ENCODE measurements at places on chromosomes 6 and 20.

DNA sequence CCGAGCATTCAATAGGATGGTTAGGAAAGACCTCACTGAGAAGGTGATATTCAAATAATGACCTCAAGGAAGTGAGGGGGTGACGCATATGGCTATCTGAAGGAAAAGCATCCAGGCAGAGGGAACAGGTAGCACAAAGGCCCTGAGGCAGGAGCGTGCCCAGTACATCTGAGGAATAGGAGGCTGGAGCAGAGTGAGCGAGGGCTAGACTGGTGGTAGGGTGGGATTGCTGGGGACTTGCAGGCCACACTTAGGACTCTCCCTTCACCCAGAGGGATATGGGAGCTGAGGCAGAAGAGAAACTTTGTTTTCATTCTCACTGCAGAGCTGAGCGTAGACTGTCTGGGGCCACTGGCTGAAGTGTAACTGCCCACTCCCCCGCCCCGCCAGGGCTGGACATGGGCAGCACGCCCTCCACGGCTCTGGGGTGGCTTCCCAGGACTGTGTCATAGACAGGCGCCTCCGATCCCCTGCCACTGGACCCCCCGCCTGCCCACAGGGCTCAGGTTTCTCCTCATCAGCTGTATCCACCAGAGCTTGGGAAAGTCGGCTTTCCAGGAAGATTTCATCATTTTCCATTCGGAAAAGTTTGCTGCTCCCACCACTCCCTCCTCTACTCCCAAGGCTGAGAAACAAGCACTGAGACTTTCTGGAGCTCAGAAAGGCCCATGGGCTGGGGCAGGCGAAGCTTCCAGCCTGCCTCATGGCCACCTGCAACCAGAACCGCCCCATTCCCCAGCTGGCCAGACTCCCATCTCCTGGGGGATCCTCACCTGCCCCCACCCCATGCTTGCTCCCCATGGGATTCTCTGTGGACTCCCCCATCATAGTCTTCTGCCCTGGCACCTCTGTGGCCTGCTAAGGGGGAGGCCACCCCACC, 142.6 kb downstream of the MRPL14 start:
- no peak for DNase-seq

GRCh38 chr6:89716532-89716931, 78.0 kb upstream of the LYRM2 start:
- no peak for DNase-seq

- DNase-seq: no peak
These were observed 281.0 kb downstream of the CDC5L start for GRCh38 chr6:44668391-44668930.

GRCh38 chr20:54154439-54154838, 19.3 kb downstream of the CYP24A1 start:
- DNase-seq: no peak

DNA sequence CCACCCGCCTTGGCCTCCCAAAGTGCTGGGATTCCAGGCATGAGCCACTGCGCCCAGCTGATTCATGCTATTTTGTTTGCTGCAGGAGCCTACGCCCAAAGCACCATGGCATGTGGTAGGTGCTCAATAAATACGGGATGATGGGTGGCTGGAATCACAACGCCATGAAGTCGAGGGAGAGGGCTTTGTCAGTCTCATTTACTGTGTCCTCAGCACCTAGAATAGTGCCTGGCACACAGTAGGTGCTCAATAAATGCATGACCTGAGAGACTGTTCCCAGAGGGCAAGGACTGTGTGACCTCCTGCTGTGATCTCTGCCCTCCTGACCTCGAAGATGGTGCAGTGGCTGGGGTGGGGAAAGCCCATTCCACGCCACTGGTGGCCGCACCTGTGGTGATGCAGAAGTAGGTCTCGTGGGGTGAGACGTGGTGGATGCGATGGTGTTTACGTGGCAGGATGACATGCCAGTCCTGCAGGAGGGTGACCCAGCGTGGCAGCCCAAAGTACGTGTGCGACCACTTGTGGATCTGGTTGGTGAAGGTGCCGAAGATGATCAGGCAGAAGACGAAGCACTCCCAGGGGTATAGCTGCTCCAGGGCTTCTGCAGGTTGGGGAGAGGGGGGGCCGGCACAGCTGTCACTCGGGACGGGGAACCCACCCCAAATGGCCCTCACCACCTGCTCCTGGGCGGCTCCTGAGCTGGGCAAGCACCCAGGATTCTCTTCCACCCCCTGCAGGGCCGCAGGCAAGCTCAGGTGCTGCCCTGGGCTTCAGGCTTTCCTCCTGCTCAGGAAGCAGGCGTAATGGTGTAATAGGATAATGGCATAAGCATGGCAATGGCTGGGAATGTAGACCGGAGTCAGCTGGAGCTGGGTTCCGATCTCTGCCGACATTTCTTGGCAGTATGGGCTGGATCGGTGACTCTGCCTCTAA, 14.9 kb upstream of the UBE2V1 start:
- no peak for DNase-seq

- DNase-seq: no peak
These were observed 80.7 kb upstream of the EEF1E1 start for GRCh38 chr6:8182902-8183665.

GRCh38 chr6:89836639-89837222, 7.1 kb downstream of the CASP8AP2 start:
- DNase-seq: no peak

DNA sequence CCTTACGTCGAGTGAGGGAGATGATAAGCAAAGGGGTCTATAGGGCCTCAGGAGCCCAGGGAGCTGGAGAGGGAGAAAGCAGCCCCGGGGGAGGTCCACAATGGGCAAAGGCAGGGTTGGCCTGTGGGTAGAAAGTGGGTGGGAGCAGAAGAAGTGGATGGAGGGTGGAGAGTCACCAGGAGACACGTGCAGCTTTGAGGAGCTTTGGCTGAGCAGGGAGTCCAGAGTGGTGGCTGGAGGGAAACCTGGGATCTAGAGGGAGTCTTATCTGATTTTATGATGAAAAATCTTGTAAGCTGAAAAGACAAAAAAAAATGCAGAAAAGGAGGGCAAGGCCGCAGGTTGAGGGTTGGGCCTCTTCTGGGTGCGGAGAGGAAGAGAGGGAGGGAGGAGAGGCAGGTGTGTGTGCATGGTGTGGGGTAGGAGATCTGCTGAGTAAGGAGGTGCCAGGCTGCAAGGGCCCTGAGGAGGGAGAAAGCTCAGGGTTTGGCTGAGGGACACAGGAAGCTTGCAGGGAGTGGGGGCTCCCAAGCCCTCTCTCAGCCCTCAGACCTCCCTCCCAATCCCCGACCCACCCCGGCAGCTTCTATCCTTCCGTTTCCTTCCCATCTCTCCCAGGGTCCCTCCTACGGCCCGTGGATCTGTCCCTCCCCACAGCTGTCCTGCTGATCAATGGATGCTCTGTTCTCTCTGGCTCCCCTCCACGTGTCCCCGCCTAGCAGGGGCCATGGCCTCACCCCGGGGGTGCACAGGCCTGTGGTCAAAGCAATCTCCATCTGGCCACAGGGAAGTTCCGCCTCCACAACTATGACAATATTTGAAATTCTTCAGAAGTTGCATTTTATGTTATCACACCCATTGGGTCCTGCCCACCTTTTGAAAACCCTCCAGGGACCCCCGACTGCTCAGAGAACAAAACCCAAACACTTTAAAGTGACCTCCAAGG, 17.1 kb upstream of the BPI start:
- no peak for DNase-seq
